Motor neuron (in vitro differentiated cells): ENCODE measurements at places on chromosomes 11 and 22.

DNA sequence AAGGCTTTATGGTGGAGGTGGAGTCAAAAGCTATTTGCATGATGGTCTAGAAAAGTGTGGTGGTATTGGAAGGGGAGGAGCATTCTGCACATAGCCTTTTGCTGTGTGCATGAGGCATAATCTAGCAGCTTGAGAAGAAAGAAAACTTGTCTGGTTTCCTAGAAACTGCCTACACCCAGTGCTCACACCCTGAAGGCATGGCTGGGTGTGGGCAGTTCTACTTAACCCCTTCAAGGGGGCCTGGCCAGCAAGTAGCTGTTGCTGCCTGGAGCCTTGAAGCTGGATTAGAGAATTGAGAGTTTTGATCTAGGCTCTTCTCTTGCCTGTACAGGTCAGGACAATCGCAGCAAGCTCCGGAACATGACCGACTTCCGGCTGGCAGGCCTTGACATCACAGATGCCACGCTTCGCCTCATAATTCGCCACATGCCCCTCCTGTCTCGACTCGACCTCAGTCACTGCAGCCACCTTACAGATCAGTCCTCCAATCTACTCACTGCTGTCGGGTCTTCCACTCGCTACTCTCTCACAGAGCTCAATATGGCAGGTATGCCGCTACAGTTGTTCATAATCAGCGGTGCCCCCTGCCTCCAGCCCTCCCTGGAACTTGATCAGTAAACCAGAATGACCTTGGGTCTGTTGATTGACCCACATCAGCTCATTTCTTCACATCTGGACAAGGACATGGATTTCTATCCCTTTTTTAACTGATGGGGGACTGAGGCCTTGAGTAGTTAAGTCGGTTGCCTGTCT is 12.2 kb upstream of the GRK2 start:
- peak; percentile 95 for ATAC-seq

GRCh38 chr11:124072147-124072546 is 31.0 kb upstream of the OR10G7 start:
- no peak for ATAC-seq

- ATAC-seq: peak; percentile 87
Observed at GRCh38 chr11:117327567-117328374, at the start of gene CEP164. Gene CEP164, plus strand, starts transcription at chr11:117327854. Its CDS starts 10,733 bp downstream, at chr11:117338587.

DNA sequence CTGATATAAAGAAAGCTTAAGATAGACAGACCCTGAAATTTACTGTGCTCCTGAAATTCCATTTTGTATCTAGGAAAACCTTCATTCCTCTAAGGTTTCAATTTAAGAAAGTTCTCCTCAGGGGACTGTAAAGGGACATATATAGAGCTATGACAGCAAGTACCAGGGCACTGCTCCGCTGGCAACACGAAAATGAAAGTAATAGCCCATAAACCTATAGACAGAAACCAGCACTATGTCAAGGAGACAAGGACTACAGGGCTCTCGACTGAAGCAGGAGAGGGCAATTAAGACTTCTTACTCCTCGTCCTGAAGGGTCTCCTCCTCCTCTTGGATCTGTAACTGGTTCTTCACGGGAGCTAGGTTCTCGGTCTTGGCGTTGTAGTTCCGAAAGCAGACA is 6.9 kb downstream of the FEZ1 start:
- no peak for ATAC-seq

DNA sequence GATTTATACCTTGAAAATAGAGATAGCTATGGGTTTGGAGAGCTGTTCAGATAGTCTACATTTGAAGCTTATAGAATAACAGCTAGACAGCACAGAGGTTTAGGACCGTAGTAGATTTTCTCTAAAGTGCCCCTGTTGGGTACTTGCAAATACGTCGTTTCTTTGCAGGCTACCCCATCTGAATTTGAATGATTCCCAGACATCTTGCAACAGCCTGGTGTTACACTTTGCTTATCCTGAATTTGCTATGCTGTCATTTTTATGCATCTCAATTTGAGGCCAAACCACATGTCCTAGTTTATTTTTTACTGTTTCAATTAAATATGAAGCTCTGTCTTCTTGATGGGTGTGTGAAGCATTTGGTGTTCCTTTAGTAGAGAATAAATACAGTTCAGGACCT is 142.1 kb downstream of the WNT11 start:
- no peak for ATAC-seq
